ENCODE measurements at places on chromosomes 16 and 17.

DNA sequence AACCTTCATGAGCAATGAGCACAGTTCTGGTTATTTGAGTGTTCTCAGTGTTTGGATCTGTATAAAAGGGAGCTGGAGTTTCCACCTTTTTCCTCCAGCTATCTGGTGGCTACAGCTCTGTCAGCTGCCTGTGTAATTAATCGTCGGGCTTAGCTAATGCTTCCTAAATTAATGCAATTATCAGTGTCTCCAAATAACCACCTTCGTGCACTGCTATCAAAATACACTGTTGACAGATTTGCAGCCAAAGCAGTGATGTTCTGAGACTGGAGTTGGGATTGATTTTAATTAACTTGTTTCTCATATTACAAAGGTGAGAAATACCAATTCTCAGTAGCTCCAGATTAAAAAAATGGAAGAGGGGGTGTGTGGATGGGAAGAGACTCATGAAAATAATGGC lies 325.8 kb downstream of the CBLN1 start:
- DNase-seq, result no peak

DNA sequence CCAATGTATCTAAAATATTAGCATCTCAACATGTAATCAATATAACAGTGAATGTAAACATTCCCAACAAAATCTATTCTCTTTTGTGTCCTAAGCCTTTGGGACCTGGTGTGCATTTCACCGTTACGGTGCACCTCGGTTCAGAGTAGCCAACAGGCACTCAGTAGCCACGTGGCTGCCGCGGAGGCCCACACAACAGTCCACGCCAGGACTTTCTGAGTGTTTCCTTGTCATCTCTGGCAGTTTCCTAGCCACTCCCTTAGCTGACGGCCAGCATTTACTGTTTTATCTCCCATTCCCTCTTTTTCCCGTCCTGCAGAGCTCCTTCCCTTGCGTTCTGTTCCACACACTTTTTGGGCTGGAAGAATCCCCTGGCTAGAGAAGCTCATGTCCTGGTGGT lies 36.3 kb downstream of the VAC14 start:
- DNase-seq, result no peak

DNA sequence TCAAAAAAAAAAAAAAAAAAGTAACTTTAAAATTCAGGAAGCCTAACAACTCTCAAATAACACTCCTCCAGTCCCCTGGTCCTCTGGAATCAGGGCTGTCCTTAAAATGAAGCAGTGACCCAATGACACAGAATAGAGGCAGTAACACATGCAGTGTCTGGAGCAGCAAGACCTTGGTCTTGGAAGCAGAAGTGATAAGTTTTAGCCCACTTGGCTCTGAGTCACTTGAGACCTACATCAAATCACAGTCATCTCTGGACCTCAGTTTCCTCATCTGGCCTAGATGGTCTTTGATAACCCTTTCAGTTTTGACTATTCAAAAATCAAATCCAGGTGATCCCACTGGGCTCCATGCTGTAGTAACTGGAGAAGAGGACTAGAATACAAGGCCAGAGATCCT lies 39.0 kb downstream of the LYRM1 start:
- DNase-seq, result no peak

- DNase-seq, result no peak
These were observed 530 bp upstream of the ZDHHC7 start for GRCh38 chr16:85011846-85012284.

DNA sequence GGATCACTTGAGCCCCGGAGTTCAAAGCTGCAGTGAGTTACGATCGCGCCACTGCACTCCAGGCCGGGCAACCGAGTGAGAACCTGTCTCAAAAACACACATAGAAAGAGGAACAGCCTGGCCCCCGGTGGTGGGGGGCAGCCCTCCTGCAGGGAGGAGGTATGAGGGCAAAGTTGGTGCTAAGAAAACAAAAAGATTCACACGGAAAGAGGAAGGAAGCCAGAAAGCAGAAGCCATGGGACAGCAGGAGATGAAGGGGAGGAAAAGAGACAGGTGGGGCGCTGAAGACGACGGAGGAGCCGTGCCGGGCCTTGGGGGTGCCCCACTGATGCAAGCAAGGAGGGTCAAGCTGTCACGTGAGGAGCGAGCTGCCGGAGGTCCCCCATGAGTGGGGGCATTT lies 8.2 kb upstream of the C16orf74 start:
- no peak for DNase-seq

GRCh38 chr17:30396612-30397011 lies 17.9 kb downstream of the CPD start:
- no peak for DNase-seq

DNA sequence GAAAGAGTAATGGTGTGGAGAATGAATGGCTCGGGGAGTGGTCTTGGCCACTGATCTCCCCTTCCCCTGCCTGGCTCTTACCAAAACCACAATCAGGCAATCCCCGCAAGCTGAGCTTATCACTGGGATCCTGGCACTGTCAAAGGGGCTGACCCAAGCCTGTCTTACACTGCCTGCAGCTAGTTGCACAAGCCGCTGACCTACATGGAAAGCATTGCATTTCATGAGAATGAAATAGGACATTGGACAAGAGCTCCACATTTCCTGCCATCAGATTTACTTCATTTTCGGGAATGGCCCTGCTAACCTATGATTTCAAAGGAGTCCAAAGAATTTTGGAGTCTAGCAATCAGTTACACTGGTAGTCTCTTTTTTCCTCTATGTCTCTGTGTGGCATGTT lies 146.4 kb downstream of the PCTP start:
- DNase-seq, result no peak

DNA sequence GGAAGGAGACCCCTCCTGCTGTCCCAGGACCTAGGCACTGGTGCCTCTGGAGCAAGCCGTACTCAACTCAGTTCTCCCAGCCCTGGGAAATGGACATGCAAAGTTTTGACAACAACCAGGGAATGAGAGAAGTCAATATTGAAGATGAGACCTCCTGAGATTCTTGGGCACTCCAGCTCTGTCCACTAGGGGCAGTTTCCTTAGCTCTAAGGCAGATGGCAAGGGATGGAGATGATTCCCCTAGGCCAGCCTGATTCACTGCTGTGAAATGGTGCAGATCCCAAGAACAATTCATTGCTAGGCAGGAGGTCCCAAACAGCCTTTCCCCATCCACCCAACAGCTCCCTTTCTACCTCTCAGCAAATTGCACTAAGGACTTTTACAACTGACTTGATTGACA lies 20.5 kb upstream of the SDR42E2 start:
- no peak for DNase-seq

DNA sequence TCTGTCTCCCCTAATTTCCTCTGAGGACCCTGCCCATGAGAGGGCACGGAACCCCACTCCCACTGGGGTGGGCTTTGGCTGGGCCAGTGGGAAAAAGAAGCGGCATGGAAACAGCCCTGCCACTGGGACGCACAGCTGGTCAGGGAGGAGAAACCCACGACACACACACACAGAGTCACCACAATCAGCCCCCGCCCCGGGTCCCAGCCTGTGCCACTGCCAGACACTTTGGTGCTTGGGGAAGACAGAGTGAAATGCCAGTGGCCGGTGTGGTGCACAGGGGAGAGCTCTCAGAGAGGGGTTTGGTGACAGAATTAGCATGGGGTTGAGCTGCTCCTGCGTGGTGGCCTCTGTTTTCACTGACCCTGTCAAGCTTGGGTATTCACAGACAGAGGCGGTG lies 30.7 kb upstream of the RNPS1 start:
- DNase-seq, result no peak

GRCh38 chr17:60277258-60277657 lies 114.7 kb downstream of the USP32 start:
- no peak for DNase-seq

DNA sequence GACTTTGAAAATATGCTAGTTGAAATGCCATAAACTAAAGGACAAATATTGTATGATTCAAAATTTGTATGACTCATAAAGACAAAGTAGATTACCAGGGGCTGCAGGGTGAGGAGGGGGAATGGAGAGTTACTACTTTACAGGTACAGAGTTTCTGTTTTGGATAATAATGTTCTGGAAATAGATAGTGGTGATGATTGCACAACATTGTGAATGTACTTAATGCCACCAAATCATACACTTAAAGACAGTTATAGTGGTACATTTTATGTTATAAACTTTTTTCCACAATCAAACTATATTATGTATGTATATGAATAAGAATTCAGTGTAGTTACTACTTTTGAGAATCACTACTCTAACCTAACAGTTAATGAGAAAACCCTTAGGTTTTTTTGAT lies 368.1 kb downstream of the ZFHX3 start:
- no peak for DNase-seq

DNA sequence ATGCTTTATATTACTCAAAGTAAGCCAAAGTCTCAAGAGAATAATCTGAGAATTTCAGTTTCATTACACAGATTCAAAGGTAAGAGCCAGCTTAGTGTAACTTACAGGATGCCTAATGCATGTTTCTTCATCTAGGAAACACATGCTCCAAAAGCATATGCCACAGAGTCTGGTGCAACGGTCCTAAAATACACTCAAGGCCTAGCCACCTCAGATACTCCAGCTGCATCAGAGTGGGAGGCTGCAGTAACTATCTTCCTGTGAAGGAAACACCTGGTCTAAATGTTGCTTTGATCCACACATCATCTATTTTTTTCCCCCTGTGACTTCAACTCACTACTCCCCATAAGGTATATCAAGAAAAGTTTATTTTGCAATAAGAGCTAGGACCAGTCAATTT lies 51.6 kb upstream of the CORO6 start:
- no peak for DNase-seq

All from astrocyte of the cerebellum (primary cell).